ENCODE measurements at places on chromosomes 7 and 10.
A peak's percentile ranks its signal among the peaks of the same experiment; 100 is the strongest.

DNA sequence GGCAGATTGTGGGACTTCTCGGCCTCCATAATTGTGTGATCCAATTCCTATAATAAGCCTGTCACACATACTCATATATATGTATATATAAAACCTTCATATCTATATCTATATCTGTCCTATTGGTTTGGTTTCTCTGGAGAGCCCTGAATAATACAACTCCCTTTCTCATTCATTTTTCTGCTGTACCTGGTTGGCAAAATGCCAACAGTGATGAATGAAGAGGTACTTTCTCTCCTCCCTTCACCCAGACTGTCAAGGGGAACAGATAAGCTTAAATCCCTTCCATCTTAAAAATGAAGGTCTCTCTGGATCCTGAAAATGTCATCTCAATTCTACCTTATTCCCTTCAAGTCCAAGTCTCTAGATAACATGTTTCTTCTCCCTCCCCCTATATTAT lies 60.3 kb upstream of the FOXP2 start:
- DNase-seq, result no peak

GRCh38 chr7:120395526-120396019 lies 122.6 kb downstream of the KCND2 start:
- no peak for DNase-seq

- no peak for DNase-seq
These were observed 70.7 kb upstream of the LRRC18 start for GRCh38 chr10:49010295-49010694.

- no peak for DNase-seq
These were observed 88.6 kb downstream of the ATXN7L1 start for GRCh38 chr7:105787793-105788192.

GRCh38 chr7:153935095-153935494 lies 117.1 kb upstream of the DPP6 start:
- no peak for DNase-seq

- no peak for DNase-seq
These were observed 157.1 kb upstream of the AOAH start for GRCh38 chr7:36881233-36881874.

DNA sequence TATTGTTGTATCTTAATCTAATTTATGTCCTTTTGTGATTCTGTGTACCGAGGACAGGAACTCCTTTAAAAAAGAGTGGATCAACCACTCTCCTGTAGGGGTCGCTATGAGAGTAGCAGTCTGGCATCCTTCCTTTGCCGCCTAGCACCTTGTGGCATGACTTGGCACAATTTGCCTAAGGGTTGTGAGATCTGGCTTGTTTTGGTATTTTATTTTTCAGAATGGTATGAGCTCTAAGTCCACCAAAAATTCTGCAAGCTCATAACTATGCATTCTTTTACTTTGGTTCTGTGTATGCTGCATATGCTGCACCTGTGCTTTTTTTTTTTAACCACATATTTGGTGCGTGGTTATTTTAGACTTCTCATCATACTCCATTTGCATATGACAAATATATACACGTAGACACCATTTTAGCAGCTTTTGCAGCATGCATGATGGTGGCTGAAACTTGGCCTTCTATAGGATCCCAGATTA lies 112.8 kb downstream of the CDK14 start:
- peak; percentile 51 for DNase-seq

GRCh38 chr7:50475340-50475739 lies 25.2 kb upstream of the FIGNL1 start:
- DNase-seq, result no peak

GRCh38 chr7:46607176-46607575 lies 686.1 kb upstream of the IGFBP3 start:
- no peak for DNase-seq

DNA sequence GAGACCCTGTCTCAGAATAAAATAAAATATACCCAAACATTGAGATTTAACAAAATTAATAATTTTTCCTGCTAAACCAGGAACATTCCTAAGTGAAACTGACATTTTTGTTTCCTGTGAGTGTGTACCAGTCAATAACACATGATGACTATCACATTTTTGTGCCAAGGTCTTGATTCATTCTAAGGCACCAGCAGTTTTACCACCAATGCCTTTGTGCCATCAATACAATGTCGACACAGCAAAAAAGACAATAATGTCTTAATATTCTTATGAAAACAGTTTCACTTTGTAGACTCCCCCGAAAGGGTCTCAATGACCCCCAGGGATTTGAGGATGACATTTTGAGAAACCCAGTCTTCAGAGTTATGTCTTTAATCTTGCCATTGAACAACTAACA lies 7.2 kb upstream of the CADPS2 start:
- DNase-seq, result no peak

GRCh38 chr10:52387744-52388143 lies 73.7 kb downstream of the DKK1 start:
- no peak for DNase-seq

- DNase-seq, result no peak
These were observed 740.9 kb downstream of the POM121L12 start for GRCh38 chr7:53776323-53776722.

Data from ELR (cell line).